ENCODE measurements at places on chromosomes 7 and 10.

GRCh38 chr7:40303996-40304395 lies 169.2 kb downstream of the SUGCT start:
- DNase-seq, result no peak

GRCh38 chr10:84424731-84425167 lies 96.4 kb downstream of the CCSER2 start:
- no peak for DNase-seq

- no peak for DNase-seq
Measured at GRCh38 chr7:29641651-29642050, 78.0 kb downstream of the PRR15 start.

DNA sequence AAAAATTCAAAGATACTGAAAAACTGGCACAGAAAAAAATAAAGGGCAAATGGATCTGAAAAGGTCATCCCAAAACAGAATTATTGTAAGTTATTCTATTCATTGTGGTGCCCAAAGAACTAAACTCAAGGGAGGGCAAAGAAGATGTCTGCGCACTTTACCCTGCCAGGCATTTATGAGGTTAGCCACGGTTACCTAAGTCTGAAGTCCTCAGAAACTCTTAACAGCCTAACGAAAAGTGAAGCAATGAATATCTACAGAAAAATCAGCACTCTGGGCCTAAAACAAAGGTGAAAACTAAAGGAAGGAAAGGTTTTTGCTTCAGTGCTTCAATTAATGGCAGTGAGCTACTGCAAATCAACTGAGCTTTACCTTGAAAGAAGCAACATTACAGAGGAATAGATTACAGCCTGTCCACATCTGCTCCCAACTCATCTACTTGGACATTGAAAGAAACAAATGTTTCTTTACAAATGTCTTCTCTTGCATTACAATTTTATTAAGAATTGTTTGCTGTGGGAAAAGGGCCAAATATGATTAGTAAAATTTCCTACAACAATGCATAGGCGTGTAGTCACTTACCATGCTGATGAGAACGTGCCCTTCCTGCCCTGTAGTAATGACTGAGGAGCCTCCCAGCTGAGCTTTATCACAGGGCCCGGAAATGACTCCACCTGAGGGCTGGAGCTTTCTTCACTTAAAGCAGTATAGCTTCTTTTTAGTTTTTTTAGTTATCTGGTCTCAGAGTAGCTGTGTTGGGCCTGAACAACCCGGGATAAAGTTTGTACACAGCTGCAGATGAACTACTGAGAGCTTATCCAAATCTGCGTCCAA lies at the start of gene TUBAL3:
Gene TUBAL3 (minus strand): TSS at position 621 of the 834 bp plus-strand sequence. CDS start 36 bp downstream, at position 585.
- DNase-seq, result no peak

DNA sequence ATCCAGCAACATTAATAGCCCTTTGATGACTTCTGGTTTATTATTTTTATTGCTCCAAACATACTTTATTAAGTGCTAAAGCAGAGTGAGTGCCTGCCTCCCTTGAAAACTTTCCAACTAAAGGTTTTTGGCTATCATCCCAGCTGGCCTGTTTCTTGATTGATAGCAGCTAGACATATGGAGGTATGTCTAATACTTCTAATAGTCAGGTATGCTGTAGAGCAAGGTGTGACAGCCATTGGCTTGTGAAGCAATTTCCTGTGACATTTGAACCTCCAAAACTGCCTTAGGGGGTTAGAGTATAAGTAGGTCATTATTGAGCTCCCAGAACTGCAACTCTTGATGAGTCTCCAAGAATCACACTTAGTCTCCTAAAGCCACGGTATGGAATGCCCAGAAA lies 55.8 kb downstream of the LOXL4 start:
- DNase-seq, result no peak

- no peak for DNase-seq
Measured at GRCh38 chr10:12510501-12510941, 161.2 kb downstream of the CAMK1D start.

GRCh38 chr7:155631155-155631554 lies 13.3 kb upstream of the RBM33 start:
- DNase-seq, result no peak

DNA sequence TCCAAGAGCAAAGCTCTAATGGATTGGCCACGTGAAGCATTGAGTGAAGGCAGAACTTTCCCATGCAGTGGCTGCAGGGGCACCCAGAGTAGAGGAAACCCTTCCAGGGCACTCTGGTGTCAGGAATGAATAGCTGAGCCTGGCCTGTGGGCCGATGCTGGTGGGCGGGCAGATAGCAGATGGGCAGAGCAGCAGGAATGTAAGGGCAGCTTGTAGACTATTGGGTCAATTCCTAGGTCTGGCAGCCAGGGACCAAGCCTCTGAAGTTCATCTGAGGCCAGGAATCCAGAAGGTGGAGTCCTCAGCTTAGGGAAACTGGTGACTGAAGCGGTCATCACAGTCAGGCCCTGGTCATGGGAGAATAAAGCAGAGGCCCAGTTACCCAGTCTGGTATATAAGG lies 115.4 kb downstream of the TMEM178B start:
- no peak for DNase-seq

GRCh38 chr7:5596046-5596895 lies 172.6 kb upstream of the TNRC18 start:
- DNase-seq, result no peak

DNA sequence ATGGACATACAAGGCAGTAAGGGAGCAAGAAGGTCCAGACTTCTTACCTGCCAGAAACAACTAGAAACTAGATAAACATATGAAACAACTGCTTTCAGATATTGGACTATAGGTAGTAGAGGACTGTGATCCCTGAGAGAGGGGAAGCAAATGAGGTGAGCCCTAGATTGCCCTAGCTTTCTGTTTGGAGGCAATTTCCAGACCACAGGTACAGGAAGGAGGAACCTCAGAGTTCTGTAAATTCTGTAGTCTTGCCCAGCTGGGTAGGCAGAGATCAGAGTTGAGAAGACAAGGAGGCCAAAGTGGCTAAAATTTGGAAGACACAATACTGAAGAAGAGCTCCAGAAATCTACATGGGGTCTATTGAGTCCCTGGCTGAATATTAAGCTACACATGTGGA lies 21.0 kb downstream of the CDK6 start:
- DNase-seq, result no peak

GRCh38 chr7:128916643-128916915 lies 6.1 kb upstream of the KCP start:
- no peak for DNase-seq

DNA sequence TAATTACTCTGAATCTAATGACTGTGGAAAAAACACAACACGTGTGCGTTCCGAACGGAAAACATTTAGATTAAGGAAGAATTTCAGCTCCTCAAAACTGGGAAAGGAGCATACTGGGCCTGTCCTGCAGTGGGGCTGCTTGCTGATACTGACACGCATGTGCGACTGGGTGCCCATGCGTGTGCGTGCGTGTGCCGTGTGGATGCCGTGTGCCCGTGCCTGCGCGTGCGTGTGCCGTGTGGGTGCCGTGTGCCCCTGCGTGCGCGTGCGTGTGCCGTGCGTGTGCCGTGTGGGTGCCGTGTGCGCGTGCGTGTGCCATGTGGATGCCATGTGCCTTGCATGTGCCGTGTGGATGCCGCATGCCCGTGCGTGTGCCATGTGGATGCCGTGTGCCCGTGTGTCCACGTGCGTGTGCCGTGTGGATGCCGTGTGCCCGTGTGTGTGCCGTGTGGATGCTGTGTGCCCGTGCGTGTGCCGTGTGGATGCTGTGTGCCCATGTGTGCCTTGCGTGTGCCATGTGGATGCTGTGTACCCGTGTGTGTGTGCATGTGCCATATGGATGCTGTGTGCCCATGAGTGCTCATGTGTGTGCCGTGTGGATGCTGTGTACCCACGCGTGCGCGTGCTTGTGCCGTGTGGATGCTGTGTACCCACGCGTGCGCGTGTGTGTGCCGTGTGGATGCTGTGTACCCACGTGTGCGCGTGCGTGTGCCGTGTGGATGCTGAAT lies 28.2 kb downstream of the PWWP2B start:
- DNase-seq, result no peak

DNA sequence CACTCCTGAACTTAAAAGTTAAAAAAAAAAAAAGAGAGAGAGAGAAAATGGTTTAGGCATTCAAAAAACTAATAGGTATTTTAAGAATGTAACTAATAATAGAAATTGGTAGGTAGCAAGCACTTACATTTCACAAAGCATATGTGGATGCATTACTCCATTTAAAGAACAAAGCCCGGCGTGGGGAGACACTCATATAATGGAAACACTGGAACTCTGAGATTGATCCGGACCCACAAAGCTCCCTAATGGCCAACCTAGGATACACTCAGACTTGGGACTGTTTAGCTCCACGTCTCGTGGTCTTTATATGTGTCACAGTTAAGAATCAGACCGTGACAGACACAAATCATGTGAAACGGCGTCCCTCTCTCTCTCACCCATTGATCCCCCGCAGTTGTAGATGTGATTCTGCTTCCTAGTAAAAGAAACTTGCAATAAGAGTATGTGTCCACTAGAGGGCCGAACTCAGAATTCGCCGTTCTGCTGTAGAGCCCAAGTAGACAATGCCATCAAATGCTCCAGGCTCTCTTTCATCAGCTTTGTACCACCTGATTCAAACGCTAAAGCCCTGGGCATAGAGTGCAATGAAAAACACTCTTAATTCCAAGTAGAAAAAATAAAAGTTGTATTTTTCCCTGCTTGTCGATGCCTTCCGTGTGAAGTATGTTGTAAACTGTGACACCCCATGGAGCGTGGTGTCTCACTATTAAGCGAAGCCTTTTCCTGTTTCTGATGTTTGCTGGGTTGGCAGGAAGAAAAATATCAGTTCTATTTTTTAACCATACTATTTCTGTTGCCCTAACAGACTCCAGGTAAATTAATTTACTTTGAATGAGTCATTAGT lies 429.0 kb upstream of the MTPN start:
- peak; percentile 70 for DNase-seq

DNA sequence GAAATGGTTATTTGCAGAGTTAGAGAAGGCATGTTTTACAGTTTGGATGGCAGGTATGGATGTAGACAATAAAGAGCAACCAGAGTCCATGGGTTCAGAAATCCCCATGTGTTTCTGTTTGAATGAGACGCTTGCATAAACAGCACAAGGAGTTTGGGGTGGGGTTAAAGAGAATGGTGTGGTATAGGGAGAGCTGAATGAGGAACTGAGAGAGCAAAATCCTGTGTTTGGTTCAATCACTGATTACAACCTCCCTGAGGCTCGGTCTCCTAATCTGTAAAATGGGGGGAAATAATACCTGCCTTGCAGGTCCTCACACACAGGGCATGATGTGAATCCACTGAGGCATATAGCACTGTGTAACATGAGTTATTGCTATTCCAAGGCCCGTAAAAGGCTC lies 23.7 kb downstream of the CAV1 start:
- DNase-seq, result no peak

GRCh38 chr7:151146761-151147160 lies 20.7 kb downstream of the GBX1 start:
- no peak for DNase-seq

DNA sequence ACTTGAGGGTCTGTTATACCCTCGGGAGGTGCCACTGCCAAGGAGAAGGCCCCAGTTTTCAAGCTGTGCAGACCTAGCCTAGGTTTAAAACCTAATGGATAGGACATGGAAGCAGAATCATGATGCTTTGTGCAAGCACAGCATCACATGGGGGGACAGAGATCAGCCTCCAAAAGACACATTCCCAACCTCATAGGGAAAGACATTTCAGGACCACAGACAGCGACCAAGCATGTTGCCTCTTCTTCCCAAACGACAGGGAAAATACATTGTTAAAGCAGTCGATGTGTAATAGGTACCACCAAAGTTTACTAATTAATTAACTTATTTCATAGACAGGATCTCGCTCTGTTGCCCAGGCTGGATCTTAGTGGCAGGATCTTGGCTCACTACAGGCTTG lies 573.9 kb downstream of the TCERG1L start:
- DNase-seq, result no peak

GRCh38 chr7:9498303-9498702 lies 1064.9 kb downstream of the NXPH1 start:
- no peak for DNase-seq

GRCh38 chr10:17062955-17063484 lies 66.6 kb downstream of the CUBN start:
- DNase-seq, result no peak

GRCh38 chr7:3033136-3033535 lies 10.5 kb downstream of the CARD11 start:
- no peak for DNase-seq

DNA sequence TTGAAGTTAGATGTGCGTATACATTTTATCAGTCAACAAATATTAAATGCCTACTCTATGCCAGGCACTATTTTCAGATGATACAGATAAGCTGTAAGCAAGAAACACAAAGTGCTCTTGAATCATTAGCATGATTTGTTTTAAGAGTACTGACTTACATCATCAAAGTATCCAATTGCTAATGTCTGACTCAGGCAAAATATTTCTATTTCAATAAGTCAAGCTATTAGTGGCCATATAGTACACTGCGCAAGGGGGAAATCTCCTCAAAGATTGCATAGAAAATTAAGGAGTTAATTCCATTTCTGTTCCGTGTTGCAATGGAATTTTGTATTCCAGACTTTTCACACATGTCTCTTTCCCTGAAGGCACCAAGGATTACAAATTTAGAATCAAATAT lies 46.1 kb upstream of the DNAJC1 start:
- DNase-seq, result no peak

DNA sequence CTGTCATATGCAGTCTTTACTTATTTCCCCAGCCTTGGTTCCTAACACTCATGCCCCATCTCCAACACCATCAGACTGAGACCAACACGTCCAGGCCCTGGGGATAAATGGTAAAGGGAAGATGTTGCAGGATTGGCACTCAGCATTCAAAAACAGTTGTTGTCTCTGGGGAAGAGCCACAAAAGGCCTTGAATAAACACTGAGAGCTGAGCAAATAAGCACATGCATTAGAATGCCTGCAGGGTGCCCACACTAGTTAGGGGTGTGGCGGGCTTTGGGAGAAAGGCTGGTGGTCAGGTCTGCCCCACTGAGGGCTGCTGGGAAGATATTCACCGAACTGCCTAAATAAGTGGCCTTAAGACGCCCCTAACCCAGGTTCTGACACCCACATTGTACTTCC lies 391.0 kb downstream of the GFRA1 start:
- no peak for DNase-seq

GRCh38 chr7:69710768-69711438 lies 112.6 kb downstream of the AUTS2 start:
- no peak for DNase-seq

DNA sequence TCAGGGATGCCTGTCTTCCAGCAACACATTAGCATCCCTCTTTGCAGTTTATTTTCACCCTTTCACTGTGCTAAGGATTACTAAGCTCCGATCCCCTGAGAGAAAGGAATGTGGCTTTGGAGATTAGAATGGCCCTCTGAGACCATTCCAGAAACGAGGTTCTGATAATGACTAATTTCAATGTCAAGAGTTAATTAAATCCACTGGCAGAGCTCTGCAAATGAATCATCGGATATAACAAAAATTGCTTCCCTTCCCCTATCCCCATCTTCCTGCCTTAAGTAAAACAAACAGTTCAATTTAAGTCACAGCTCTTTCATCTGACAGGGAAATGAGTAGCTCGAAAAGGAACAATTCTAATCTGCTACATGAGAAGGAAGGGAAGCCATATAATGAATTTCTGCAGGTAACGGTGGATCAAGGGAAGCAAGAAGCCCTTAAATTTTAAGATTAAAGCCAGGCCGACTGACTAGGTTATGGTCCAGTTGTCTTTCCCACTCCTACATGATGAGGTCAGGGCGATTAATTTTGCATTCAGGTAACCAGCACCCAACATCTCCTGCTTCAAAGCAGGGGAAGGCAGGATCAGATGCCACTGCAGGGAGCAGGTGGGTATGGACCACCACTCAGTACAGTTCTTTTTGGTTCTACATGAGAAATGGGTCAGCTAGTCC lies 50.5 kb downstream of the MALSU1 start:
- DNase-seq, result no peak

- no peak for DNase-seq
Measured at GRCh38 chr7:99383791-99384370, 9.4 kb downstream of the ARPC1B start.
